ENCODE measurements at places on chromosomes 12 and 14.

DNA sequence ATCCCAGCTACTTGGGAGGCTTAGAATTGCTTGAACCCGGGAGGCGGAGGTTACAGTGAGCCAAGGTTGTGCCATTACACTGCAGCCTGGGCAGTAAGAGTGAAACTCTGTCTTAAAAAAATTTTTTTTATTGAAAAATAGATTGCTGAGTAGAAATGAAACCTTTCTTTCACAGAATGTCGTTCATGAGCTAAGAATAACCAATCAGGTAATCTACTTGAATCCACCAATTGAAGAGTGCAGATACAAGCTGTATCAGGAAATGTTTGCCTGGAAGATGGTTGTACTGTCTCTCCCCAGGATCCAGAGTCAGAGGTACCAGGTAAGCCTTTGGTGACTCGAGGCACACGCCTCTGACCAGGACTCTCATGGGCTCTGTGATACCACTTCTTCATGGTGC lies 27.0 kb downstream of the DYNC1H1 start:
- no peak for DNase-seq

- no peak for DNase-seq
Observed at GRCh38 chr12:114194066-114194465, 211.9 kb downstream of the TBX5 start.

DNA sequence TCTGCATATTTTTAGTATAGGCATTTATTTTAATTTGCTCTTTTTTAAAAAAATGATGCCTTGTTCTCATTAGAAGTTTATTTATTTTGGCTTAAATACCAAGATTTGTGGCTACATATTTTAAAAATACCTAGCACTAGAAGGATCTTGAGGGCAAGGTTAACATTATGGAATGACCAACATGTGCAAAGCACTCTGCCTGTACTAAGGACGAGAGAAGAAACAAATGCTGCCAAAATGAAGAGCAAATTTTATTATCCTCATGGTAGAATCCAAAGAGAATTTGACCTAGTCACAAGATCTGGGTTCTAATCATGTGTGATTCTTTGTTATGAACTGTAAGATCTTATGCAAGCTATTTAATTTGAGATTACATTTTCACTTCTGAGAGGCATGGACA lies 2.8 kb downstream of the CAND1 start:
- no peak for DNase-seq

GRCh38 chr12:100493396-100494012 lies 19.8 kb downstream of the NR1H4 start:
- DNase-seq, result no peak

DNA sequence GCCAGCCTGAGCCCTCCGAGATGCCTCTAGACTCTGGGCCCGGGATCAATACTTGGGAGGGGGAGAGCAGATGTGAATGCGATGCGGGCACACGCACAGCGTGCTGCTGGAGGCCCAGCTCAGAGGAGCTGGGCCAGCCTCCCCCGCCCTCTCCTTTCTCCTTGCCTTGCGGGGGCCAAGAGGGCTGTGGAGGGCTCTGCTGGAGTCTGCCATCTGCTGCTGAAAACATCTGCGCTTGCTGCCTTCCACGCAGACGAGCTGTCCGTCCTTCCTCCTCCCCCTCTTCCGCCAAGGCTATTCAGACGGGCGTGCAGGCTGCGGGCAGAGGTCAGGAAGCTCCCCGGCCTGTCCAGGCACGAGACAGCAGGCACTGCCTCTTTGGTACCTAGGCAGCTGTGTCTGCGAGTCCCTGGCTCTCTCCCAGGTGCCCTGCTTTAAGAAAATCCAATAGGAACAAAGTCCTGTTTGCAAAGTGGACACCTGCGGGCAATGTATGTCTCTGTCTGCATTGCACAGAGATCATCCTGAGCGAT lies 75.2 kb downstream of the SPRING1 start:
- no peak for DNase-seq

GRCh38 chr12:131432532-131433260 lies 278.2 kb upstream of the SFSWAP start:
- DNase-seq, result peak; percentile 5

DNA sequence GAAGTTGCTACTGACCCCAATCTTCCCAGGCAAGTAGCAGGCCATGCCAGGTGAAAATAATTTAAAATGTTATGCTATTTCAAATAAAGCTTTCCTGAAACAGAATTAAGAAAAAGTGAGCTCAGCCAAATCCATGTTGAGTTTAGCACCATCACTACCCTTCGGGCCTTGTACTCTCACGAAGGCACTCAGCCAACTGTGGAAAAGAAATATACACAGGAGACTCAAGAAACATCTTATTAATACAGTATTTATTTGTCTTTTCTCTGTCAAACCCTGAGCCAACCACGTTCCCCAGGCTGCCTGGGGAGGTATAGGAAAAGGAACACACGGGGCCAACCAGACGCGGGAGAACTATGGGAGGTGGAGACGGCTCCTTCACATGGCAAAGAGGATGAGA lies 10.9 kb downstream of the ATP5MC2 start:
- DNase-seq, result no peak

GRCh38 chr14:43369710-43370564 lies 1137.1 kb downstream of the FSCB start:
- no peak for DNase-seq

DNA sequence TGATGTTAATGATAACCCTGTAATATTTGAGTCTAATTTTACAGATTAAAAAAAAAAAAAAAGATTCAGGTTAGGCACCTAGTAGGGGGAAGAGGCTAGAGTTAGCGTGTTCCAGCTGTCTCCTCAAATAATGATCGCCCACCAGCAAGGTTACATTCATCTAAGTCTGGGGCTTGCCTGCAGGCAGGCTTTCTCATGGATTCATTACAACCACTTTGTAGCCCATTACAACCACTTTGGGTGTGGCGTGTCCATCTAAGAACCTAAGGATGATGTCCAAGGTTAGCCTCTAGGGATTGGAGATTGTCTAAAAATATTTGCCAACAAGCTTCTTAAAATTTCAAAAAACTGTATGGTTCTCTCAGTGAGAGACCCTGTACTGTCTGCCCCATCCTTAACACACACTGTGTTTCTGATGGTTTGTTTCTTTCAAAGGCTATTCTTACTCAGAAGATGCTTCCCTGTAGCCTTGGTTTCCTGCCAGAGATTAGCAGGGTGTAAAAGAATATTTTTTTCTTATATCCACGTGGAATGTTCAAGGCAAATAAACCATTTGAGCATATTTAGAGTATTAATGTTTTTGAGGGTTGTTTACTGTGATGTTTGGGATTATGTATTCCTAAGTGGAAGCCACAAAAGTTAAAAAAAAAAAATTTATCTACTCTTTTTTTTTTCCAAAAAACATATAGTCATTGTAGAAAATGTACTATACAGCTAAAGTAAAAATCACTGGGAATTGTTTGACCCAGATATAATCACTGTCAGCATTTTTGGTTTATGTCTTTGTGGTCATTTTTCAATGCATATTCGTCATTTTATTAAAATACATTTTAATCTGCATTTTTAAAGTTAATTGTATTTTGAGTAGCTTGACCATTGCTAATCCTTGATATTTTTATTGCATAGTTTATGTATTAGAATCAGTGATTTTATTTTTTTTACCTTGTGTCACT lies 1.7 kb downstream of the DYNC1H1 start:
- DNase-seq, result no peak

- DNase-seq, result no peak
Observed at GRCh38 chr14:51507511-51507905, 144.2 kb upstream of the FRMD6 start.

- peak; percentile 43 for DNase-seq
Observed at GRCh38 chr14:71235875-71236274, 328.6 kb downstream of the PCNX1 start.

DNA sequence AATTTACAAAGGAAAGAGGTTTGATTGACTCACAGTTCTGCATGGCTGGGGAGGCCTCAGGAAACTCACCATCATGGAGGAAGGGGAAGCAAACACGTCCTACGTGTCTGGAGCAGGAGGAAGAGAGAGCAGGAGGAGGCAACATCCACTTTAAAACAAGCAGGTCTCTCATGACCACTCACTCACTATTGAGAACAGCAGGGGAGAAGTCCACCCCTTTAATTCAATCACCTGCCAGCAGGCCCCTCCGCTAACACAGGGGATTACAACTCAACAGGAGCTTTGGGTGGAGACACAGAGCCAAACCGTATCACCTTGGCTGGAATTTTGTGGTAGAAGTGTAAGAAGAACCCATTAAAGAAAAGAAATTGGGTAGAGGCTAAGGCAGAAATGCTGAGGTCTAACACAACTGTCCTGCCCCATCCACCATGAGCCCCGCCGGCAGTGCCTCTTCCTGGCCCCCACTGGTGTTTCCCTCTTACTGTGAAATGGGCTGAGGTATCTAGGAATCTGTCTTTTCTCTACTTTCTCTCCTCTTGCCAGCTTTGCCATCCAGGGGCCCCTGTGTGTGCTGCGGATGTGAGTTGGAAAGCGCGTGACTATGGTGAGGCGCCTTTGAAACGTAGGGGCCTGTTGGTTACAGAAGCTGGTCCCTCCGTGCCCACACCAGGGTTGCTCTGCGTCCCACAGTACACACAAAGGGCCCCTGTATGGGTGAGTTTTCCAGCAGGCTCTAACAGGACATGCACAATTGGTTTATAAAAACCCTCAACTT lies 108.0 kb upstream of the TMEM132D start:
- DNase-seq, result no peak

DNA sequence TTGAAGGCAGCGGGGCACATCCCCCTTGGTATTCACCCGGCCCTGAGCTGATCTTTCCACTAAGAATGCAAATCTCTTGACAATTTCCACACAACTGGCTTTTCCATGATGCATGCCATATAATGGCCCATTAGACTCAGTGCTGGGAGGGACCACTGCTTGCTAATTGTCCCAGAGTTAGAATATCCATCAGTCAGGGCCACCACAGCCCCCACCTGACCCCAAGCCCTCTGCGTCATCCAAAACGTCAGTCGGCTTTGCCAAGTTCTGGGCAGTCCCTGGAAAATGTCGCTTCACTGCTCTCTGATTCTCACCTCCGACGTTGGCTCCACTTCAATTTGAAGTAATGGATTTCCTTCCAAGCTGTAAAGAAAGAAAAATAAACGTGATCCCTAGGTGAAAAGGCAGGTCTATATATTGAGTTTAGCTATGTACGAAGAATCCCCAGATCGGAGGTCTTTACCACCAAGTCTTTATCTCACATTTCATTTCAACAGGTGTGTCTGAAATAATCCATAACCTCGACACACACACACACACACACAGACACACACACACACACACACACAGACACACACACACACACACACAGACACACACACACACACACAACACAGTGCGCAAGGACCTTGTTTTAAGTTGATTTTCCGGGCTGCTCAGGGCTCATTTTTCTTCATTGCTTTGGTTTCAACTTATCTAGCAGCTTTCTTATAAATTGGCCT lies 165.5 kb upstream of the NOS1 start:
- no peak for DNase-seq

- DNase-seq, result no peak
Observed at GRCh38 chr12:29053567-29053966, 95.5 kb upstream of the FAR2 start.

GRCh38 chr12:563250-563781 lies 99.9 kb downstream of the NINJ2 start:
- DNase-seq, result peak; percentile 62

- DNase-seq, result peak; percentile 58
Observed at GRCh38 chr12:132858718-132859266, 28.6 kb downstream of the CHFR start.

DNA sequence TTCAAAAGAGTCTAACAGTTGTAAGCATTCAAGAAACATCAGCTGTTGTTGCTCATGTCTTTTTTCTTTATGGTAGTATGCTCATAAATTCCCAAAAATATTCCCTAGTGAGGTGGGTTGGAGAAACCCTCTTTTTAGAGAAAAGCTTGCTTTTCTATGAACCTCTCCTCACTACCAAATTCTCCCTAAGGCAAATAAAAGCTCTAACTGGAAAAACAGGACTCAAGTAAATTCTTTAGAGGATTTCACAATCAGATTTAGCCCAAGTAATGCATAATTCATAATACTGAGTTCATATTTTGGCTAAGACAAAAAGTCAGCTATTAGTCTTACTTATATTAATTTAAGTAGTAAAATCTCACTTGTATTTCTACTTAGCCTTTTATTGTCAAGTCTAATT lies 59.1 kb downstream of the DIO2 start:
- no peak for DNase-seq

DNA sequence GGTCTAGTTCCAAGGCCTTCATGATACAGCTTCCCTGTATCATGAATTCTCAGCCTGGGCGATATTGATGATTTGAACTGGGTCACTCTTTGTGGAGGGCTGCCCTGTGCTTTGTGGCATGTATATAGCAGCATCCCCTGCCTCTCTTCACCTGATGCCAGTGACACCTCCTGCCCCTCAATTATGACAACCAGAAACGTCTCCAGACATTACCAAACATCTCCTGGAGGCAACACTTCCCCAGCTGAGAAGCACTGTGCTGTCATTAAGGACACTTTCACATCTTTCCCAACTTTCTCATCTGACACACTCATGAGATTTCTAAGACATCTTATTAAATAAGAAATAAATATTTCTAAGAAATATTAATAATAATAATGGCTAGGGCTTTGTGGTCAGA lies 315.3 kb downstream of the BCL11B start:
- DNase-seq, result no peak

Measured in stomach (tissue), 19 donors.